Stimulated activated CD4-positive, alpha-beta T cell treated with anti-CD3 and anti-CD28 coated beads, TNF-alpha, amount 100 ng/mL, for 48 hours (primary cell): ENCODE measurements at places on chromosomes 2 and 18.

DNA sequence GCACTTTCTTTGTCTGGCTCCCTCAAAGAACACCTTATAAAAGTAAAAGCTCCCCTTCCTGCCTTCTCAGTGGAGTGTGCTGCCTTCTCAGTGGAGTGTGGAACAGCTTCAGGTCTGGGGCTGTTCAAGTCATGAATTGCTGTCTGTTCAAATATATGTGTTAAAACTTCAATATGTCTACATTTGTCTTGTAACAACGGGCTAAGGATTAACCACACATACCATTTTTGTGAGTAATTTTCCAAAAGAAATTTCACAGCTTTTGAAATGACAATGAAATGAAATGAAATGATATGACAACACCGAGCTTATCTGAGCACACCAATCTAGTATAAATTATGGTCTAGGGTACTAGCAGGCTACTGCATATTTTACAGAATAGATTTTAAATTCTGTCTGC is 42.9 kb downstream of the CABYR start:
- DNase-seq = no peak

DNA sequence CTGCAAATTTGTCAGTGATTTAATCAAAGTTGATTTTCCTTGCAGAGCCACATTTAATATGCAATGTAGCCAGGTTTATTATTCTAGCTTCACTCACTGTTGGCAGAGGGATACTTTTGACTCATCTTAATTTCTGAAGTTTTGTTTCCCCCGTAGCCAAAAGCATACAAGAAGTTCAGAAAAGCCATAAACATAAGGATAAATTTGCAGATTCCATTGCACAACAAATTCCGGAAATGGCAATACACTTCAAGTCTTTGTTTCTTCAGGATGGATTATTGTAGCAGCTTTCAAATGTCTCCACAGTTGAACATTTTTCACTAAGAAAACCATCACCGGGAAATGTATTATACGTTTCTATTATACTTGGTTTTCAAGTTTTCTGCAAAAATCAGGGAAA is 88.0 kb upstream of the ZCCHC2 start:
- DNase-seq = no peak

GRCh38 chr2:162063899-162064298 is 10.1 kb downstream of the DPP4 start:
- no peak for DNase-seq

DNA sequence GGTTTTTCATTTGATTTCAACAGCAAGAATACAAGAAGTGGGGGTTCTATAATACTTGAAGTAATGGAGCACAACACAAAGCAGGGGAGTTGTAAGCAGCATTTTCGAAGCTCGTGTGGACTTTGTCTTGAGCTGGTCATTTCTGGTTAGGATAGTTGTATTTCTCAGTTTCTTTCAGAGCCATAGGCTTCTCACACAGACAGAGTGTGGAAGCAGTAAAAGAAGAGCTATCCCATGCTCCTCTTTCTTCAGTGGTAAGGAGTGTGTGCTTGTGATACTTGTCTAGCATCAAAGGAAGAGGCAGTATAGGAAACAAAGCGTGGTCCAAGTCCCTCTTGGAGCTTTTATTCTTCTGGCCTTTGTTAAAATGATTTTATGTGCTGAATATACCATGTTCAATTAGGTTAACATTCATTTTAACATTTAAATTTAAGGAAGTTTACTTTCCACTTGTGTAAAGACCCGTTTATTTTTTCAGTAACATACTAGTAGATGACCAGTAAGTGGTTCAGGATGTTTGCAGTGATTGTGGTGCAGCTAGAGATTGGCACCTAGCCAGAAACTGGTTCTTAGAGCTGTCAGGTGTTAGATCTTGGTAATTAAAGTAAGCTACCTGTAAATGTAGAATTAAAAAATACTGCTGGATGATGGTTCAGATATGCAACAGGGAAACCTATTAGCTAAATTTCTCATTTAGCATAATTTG is 14.6 kb downstream of the CCNYL1 start:
- DNase-seq = no peak

GRCh38 chr18:52046842-52047241 is 293.2 kb upstream of the DCC start:
- no peak for DNase-seq

- DNase-seq = no peak
These were observed 59.3 kb upstream of the OTOF start for GRCh38 chr2:26537069-26537825.

DNA sequence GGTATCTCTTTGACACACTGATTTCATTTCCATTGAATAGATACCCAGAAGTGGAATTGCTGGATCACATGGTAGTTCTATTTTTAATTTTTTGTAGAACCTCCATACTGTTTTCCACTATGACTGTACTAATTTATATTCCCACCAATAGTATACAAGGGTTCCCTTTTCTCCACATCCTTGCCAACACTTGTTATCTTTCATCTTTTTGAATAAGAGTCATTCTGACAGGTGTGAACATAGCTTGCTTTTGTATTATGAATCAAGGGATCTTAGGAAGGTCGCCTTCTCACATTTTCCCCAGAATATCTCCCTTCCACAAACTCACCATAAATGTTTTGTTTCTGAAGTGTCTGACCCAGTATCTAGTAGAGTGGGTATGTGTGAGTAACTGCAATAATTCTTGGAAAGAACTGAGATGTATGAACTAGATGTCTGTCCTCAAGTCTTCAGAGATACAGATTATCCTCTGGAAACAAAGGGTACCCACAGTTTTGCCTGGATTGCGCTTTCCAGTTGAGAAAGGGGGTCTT is 17.1 kb upstream of the SP3 start:
- no peak for DNase-seq

DNA sequence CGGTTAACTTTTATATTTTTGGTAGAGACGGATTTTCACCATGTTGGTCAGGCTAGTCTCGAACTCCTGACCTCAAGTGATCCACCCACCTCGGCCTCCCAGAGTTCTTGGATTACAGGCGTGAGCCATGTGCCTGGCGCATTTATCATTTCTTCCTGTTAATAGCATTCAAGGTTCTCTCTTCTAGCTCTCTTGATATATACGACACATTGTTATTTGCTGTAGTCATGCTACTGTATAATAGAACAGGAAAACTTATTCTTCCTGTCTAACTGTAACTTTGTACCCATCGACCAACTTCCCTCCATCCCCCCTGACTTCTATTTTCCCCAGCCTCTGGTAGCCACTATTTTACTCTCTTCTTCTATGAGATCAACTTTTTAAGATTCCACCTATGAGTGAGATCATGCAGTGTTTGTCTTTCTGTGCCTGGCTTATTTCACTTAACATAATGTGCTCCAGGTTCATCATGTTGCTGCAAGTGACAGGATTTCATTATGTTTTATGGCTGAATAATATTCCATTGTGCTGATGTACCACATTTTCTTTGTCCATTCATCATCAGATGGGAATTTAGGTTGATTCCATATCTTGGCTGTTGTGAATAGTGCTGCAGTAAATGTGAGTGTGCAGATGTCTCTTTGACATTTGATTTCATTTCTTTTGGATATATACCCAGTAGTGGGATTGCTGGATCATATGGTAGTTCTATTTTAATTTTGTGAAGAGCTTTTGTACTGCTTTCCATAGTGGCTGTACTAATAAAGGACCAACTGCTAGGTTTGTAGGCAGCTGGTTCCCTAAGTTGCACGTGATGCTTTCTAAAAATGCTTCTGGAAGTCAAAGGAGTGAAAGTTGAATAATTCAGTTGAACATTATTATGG is 205.2 kb downstream of the PRKCE start:
- no peak for DNase-seq
